Heart right ventricle (tissue), 16 donors: ENCODE measurements at places on chromosomes 12 and 14. TPM values are rescaled to one million over a fixed set of nuclear protein-coding genes. Genes with fewer than 3 reads are reported as not detected.

DNA sequence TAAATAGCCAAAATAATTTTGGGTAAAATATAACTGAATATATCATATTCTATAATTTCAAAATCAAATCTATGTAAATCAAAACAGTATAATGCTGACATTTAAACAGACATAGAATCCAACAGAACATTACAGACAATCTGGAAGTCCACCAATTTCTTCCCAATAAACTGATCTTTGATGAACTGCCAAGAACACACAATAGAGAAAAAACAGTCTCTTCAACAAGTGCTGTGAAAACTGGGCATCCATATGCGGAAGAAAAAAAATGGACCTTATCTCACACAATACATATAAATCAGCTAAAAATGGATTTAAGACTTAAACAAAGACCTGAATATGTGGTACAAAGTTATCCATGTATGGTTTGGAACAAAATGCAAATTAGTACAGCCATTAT lies 1022.7 kb downstream of the TMEM121 start:
- DNase-seq = no peak

DNA sequence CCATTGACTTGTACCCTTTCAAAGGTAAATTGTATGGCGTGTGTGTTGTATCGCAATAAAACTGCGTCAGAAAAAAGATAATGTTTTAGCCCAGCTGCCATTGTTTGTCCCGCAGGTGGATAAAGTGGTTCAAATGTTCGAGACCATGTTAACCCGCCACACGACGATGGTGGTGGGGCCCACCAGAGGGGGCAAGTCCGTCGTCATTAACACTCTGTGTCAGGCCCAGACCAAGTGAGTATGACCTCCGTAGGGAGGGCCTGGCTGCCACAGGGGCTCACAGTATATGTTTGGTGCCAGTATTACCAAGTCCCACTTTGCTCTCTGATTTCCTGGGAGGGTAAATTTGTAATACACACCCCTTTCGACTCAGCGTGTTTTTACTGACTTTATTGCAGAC lies 96.9 kb downstream of the DNAH10 start:
- DNase-seq = no peak

DNA sequence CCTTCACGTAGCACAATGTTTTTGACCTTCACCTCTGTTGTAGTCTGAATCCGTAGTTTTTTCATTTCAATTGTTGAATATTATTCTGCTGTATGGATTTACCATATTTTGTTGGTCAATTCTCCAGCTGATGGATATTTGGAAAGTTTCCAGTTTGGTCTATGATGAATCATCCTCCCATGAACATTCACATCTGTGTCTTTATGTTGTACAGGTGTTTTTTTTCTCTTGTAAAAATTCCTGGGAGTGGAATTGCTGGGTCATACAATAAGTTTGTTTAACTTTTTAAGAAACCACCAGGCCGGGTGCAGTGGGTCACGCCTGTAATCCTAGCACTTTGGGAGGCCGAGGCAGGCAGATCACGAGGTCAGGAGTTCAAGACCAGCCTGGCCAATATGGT lies 36.7 kb upstream of the GNG2 start:
- DNase-seq = no peak

DNA sequence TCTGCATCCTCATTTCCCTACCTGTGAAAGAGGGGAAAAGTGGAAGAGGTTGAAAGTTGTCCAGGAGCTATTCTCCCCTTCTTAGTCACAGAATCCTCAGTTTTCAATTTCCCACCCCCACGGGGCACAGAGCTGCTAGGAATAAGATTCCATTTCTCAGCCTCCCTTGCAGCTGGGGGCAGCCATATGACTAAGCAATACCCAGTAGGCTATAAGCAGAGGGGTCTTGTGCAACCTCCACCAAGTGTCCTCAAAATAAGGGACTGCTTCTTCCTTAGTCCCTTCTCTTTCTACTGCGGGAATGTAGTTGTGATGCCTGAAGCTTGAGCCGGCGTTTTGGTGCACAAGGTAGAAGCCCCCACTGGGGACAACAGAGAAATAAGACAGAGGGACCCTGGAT lies 40.9 kb downstream of the VWF start:
- DNase-seq = no peak

LGR5 gene
- polyA plus RNA-seq = 0.07 TPM

- no peak for DNase-seq
Observed at GRCh38 chr12:31900271-31900670, 58.9 kb upstream of the RESF1 start.

INSM2 gene
- not detected for polyA plus RNA-seq

TAS2R20 gene
- polyA plus RNA-seq = 0.13 TPM

- no peak for DNase-seq
Observed at GRCh38 chr12:225012-225411, 11.1 kb upstream of the SLC6A12 start.

DNA sequence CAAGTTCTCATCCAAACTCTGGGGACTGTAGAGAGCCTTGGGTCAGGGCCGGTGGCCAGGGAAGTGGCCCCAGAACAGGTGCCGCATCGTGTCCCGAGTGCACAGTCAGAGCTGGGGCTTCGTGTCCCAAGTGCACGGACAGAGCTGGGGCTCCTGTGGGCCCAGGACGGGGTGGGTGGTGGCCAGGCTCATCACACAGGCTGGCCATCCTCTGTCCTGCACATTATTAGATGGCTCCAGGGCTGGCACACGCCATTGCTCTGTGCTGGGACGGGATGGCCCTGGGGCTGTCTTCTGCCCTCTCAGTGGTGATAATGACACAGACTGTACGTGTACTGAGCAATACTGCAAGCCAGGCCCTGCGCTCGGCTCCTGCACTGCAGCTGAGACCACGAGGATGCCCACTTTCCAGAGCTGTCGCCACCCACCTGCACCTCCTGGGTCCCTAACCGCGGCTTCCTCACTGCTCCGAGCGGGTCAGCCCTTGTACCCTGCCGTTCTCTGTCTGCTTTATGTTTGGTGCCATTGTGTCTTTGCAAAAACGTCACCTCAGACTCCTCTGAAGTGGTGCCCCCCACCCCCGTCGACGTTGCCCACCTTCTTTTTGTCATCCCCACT lies 1.9 kb downstream of the FBRSL1 start:
- DNase-seq = no peak

HOXC6 gene
- polyA plus RNA-seq = 0.03 TPM

- DNase-seq = no peak
Observed at GRCh38 chr12:47938594-47938993, 24.8 kb upstream of the TMEM106C start.

GRCh38 chr12:51048661-51049251 lies 629 bp downstream of the LETMD1 start:
- DNase-seq = no peak

PTPRO gene
- 0.42 TPM for polyA plus RNA-seq

- no peak for DNase-seq
Observed at GRCh38 chr14:53695692-53696214, 260.9 kb downstream of the BMP4 start.

PLEKHG7 gene
- polyA plus RNA-seq = 0.04 TPM

TPPP2 gene
- 1.1 TPM for polyA plus RNA-seq

DNA sequence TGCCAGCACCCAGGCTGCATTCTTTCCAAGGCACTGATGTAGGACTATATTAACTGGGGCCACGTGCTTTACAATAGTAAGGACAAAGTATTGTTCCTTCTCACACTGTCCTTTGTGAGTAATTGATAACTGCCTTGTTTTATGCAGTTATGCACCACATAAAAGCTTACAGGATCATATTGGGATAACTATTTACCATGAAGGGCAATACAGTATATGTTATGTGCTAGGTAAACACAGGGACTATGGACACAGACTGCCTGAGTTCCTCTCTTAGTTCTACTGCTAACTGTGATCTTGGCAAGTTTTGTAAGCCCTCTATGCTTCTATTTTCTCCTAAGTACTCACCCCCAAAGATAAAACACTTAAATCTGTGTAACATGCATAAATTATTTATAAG lies 183.7 kb downstream of the NOVA1 start:
- DNase-seq = no peak

FOXG1 gene
- polyA plus RNA-seq = not detected

GRCh38 chr14:39107591-39107996 lies 4.6 kb upstream of the SEC23A start:
- DNase-seq = no peak

DNA sequence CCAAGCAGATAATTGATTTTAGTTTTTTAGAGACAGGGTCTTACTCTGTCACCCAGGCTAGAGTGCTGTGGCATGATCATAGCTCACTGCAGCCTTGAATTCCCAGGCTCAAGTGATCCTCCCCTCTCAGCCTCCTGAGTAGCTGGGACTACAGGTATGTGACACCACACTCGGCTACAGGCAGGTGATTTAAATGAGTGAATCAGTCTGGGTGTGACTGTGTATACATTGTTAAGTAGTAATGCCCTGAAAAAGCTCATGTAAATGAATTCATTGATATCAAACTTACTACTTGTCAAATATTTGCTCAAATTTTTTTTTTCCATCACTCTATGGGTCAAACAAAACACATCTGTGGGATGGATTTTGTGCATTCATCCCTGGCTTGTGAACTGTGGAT lies 6.3 kb upstream of the USP44 start:
- DNase-seq = no peak

DNA sequence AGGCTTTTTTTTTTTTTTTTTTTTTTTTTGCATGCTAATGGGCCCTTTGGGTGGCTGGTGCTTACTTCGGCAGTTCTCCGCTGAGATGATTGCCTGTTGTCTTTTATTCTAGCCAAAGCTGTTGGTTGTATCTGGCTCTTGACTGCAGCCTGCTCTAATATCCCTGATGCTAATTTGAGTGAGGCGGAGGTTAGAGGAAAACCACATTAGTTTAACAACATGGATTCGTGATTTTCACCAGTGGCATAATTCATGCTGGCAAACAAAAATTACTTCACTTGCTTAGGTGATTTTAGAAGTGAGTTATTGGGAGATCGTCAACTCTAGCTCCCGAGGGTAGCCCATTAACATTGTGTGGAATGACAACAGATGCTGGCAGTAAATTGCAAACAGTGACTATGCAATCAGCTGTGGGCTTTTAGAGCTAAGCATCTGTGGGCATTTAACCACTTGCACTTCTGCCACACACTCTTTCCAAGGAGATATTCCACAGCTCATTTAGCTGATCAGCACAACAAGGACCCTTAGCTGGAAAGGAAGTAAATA lies 97.6 kb upstream of the ZDHHC17 start:
- DNase-seq = no peak

GRCh38 chr12:52231305-52232202 lies 1.5 kb upstream of the KRT7 start:
- no peak for DNase-seq

JPH4 gene
- 0.22 TPM for polyA plus RNA-seq
